ENCODE measurements at places on chromosomes 7 and 10.

DNA sequence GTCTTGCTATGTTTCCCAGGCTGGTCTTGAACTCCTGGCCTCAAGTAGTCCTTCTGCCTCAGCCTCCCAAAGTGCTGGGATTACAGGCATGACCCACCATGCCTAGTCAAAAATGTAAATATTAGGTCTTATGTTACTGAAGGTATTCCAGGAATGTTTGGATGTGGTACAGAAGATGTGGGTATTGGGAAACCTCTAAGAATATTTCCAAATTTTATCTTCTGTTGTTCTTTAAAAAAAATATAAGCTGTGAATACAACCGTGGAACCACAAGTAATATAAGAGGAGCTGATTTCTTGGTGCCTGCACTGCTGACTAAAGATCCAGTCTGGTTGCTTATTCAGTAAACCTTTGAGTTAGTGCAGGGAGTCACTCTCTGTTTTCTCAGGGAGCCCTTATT is 178.3 kb downstream of the AUTS2 start:
- no peak overlapping the region for H3K27ac ChIP-seq
- no peak for ATAC-seq
- peaks cover 57% of the 10 kb centered on the region for H3K4me1 ChIP-seq

DNA sequence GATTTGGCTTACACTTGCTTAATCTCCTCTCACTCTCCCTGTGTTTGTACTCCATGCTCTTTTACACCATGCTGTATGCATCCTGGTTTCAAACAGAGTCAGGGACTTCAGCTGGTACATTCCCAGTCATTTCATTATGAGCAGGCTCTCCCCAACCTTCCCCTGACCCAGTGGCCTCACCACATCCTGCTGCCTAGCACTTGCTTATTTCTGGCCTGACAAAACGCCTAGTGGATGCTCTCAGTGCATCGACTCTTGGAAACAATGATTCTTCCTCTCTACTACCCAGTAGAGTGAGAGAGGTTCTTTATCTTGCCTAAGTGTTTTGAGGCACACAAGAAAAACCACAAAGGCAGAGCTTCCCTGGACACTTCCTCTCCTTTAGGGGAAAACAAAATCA is 63.4 kb downstream of the CAV1 start:
- H3K36me3 ChIP-seq, result no peaks in the 10 kb centered on the region
- no peaks in the 10 kb centered on the region for H3K27me3 ChIP-seq
- peak overlapping the region; percentile 36 for H3K27ac ChIP-seq
- ATAC-seq, result no peak
- H3K4me1 ChIP-seq, result peaks cover 26% of the 10 kb centered on the region

DNA sequence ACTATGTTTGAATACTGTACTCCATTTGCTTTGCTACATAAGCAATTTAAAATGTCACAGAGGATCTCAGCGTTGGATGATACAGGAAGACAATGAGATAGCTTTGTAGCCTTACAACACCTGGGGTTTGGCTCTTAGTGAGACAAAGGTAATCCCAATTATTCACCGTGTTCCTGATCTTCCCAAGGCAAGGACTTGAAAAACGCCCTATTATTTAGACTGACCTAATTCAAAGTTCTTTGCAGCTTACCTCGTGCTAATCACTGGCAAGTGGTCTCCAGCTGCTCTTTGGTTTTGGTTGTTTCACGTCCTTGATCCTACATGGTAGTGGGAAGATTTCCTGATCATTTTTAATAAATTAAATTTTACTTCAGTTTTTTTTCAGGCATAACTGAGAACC is 23.0 kb upstream of the C7orf33 start:
- ATAC-seq, result no peak
- H3K36me3 ChIP-seq, result no peaks in the 10 kb centered on the region
- no peak overlapping the region for H3K27ac ChIP-seq
- H3K4me1 ChIP-seq, result peaks cover 12% of the 10 kb centered on the region
- no peaks in the 10 kb centered on the region for H3K27me3 ChIP-seq

- H3K36me3 ChIP-seq, result no peaks in the 10 kb centered on the region
- no peak overlapping the region for H3K27ac ChIP-seq
- H3K4me3 ChIP-seq, result no peak overlapping the region
- no peak for ATAC-seq
Measured at GRCh38 chr7:14691597-14692203, 210.9 kb downstream of the DGKB start.

All from gastroesophageal sphincter (tissue), 4 donors.